ENCODE measurements at places on chromosomes 4 and X.

GRCh38 chr4:156941940-156942548 is 29.6 kb downstream of the PDGFC start:
- DNase-seq = peak; percentile 90

GRCh38 chrX:42976746-42977366 is 198.9 kb upstream of the PPP1R2C start:
- no peak for DNase-seq

GRCh38 chr4:189202869-189203271 is 737.8 kb upstream of the FRG1 start:
- DNase-seq = no peak

- DNase-seq = no peak
Measured at GRCh38 chrX:13499736-13500135, 69.7 kb upstream of the EGFL6 start.

DNA sequence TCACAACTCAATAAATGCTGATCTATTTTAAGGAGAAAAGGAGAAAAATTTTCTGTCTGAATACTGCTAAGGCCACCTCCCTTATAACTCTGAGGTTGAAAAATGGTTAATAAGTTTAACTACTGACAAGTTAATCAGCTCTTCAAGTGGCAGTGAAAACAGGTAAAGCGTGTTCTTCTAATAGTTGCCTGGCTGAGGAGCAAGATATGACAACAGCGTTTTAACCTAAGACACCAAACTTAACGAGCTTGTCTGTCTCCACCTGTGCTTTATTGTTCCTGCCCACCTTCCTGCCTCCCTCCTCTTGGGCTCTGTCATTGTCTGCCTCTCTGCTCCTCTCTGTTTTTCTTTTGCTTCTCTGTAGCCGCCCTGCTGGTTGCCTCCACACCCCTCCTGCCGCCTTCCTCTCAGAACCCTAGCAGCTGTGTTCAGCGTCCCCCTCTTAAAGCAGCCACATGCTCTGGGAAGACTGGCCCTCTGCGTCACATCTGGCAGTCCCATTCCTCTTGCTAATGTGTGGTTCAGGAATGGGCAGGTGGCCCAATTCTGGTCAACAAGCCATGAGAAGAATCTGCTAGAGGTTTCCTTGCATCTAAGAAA is 4.3 kb upstream of the TSPAN5 start:
- DNase-seq = no peak

GRCh38 chrX:50721764-50722521 is 92.1 kb downstream of the SHROOM4 start:
- no peak for DNase-seq

GRCh38 chr4:144572660-144573059 is 73.3 kb upstream of the HHIP start:
- peak; percentile 0 for DNase-seq

GRCh38 chr4:2591189-2591588 is 54.7 kb downstream of the FAM193A start:
- DNase-seq = no peak

GRCh38 chr4:109243871-109244270 is 58.6 kb downstream of the COL25A1 start:
- DNase-seq = no peak

- DNase-seq = no peak
Measured at GRCh38 chrX:154313147-154313546, 17.6 kb downstream of the TKTL1 start.

DNA sequence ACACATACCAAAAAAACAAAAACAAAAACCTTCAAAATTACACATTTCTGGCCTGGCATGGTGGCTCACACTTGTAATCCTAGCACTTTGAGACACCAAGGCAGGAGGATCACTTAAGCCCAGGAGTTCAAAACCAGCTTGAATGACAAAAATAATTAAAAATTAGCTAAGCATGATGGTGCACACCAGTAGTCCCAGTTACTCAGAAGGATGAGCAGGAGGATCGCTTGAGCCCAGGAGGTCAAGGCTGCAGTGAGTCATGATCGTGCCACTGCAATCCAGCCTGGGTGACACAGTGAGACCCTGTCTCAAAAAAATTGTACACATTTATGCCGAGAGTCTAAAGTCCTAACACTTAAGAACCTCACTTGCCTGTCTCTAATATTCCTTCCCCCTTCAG is 18.3 kb downstream of the SLC39A8 start:
- DNase-seq = no peak

DNA sequence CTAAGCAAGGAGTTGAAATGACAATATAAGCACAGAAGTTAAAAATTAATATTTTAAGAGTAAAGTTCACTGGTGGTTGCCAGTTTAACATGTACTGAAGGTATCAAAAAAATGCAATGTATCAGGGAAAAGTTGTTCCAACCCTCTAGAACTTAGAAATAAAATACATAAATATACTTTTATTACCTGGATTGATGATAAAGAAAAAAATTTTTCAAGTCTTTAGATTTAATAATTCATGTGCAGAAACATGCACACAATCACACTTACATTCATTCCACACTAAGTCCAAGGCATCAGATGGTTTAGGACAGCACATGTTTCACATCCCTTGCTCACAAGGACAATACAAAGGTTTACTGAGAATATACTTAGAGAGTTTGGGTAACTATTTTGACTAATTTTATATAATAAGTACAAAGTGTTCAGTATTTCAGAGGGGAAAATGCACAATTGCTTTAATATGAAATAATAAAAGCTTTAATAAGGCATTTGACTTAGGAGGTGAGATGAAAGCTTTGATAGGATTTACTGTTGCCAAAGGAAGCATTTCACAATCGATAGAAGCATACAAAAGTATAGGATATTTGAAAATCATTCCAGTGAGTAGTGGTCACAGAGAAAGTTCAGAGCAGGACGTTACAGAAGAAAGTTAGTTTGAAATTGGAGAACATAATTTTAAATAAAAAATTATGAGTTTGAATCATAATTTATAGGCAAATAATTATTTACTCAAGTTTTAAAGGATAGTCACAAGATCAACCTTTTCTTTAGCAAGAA is 392 bp upstream of the UGT2A3 start:
- DNase-seq = no peak

GRCh38 chr4:158316264-158316663 is 106.0 kb downstream of the TMEM144 start:
- no peak for DNase-seq

- DNase-seq = no peak
Measured at GRCh38 chr4:995311-996026, 2.3 kb upstream of the SLC26A1 start.

DNA sequence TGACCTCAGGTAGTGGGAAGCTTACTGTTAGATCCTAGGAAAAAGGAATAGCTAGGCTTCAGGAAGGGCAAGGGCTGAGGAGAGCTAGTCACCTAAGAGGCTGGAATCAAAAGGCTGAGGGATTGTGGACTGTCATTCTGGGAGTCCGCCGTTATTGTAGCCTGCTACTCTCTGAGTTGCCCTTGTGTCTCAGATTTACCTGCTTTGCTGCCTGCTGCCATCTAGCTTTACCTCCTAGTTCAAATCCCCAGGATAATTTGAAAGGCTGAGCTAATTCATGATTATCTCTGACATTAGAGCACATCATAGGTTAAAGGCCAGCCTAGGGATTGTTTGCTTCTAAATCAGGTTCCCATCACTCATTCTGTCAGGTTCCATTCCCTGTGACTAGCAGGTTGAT is 120.2 kb downstream of the FHIP1A start:
- DNase-seq = no peak

DNA sequence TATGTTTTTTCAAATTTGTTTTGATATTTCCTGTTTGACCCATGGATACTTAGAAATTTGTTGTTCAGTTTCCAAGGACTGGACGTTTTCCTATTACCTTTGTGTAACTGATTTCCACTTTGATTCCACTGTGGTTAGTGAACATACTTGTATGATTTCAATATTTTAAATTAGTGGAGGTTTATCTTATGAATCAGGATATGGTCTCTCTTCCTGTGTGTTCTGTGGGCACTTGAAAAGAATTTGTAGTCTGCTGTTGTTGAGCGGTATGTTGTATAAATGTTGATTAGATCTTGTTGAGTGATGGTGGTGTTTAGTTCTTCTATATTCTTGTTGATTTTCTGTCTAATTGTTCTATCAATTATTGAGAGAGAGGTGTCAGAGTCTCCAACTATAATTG is 21.2 kb upstream of the LAMTOR3 start:
- DNase-seq = no peak

DNA sequence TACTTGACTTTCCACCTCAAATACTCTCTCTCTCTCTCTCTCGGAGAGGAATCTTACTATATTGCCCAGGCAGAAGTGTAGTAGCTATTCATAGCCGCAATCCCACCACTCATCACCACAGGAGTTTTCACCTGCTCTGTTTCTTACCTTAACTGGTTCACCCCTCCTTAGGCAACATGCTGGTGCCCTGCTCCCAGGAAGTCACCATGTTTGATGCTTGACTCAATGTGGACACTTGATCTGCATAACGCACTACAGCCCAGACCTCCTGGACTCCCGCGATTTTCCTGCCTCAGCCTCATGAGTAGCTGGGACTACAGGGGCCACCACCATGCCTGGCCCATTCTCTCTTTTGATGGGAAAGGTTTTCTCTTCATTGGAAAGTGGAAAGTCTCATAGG is 271.8 kb downstream of the FBXW7 start:
- DNase-seq = peak; percentile 67

GRCh38 chr4:152431784-152432183 is 104.1 kb downstream of the FBXW7 start:
- DNase-seq = no peak

- no peak for DNase-seq
Measured at GRCh38 chrX:150486011-150486410, 82.4 kb upstream of the MTM1 start.

DNA sequence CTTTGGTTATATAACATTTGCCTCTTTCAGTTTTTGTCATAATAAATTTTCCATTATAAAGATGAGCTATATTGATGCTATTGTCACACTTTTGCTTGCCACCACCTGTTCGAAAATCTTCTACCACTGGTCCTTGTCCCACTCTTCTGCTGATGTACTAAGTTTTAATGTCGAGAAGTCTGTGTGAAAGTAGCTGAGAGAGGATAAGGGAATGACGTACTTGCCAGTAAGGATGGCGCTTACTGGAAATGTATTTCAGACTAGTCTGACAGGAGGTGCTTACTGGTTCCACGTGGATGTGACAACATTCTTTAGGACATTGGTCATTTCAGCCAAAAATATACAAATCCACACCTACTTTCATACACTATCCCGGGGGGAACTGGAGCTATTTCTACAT is 132.7 kb upstream of the NR3C2 start:
- no peak for DNase-seq

DNA sequence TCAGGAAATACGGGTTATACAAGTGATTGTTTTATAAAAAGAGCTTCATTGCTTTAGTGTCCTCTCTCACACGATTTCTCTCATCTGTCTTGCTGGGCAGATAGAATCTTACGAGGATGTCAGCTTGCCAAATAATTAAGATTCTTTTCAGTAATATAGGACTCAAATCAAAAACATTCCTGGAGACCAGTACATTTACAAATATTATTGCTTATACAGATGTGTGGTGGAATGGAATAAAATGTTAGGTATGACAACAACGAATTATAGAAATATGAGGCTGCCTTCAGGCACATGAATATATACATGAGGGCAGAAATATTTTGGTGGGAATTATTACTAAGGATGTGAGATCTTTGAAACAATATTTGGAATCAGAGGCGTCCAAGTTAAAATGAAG is 88.9 kb downstream of the GC start:
- DNase-seq = no peak

- DNase-seq = peak; percentile 82
Measured at GRCh38 chr4:1365271-1366178, 18.5 kb downstream of the UVSSA start.

GRCh38 chr4:30870513-30870912 is 150.3 kb downstream of the PCDH7 start:
- no peak for DNase-seq

- DNase-seq = no peak
Measured at GRCh38 chr4:42637104-42637503, 19.8 kb downstream of the ATP8A1 start.

DNA sequence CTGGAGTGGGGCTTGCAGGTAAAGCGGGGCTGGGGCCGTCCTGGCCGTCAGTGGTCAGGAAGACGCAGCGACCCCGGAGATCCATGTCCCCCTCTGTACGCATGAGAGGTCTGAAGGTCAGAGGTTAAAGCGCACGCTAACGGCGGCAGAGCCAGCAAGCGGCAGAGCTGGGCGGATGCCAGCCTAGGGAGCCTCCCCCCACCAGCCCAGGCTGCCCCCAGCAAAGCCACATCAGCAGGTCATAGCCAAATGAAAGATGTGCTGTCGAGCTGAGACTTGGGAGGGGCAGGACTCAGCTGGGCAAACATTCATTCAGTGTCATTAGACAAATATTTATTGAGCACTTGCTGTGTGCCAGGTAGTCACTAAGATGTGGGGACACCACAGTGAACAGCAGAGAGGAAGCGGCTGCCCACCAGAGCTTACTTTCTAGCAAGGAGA is 593 bp upstream of the JAKMIP1 start:
- peak; percentile 73 for DNase-seq

GRCh38 chrX:66009231-66009845 is 30.5 kb downstream of the VSIG4 start:
- no peak for DNase-seq

GRCh38 chr4:176451443-176451842 is 131.7 kb downstream of the SPCS3 start:
- peak; percentile 66 for DNase-seq

- no peak for DNase-seq
Measured at GRCh38 chr4:37757121-37757520, 69.4 kb upstream of the PGM2 start.

GRCh38 chrX:101287402-101287801 is 3.7 kb downstream of the TAF7L start:
- DNase-seq = peak; percentile 15

DNA sequence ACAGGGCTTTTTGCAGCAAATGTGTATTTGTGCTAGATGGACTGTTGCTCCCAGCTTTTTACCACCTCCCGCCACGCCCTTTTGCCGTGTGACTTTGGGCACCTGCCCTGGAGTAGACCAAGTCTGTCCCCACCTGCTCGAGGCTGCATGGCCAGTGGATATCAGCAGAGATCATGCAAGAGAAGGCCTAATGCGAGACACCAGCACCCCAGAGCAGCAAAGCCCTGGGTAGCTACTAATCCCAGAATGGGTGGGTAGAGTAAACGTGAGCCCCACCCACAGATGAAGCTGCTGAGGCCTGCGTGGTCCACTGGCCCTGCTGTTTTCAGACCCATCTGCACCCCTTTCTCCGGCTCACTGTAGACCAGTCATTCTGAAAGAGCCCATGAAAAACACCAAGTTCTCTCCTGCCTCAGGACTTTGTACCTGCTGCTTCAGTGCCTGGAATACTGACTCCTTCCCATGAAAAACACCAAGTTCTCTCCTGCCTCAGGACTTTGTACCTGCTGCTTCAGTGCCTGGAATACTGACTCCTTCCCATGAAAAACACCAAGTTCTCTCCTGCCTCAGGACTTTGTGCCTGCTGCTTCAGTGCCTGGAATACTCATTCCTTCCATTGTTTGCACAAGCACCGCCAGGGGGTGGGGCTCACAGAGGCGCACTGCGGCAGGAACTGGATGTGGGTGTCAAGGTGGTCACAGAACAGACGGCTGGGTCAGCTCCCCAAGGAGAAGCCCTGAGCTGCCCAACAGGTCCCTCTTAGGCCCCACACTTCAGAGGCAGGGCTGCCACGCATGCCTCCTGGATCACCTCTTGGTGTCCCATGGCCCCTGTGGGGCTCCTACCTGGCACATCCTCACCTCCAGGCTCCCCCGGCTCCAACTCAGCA is 5.1 kb upstream of the TNIP2 start:
- peak; percentile 31 for DNase-seq
